GM23338 (cell line): ENCODE measurements at places on chromosomes 12 and 14. TPM values are rescaled to one million over a fixed set of nuclear protein-coding genes. Genes with fewer than 3 reads are reported as not detected.

- DNase-seq: no peak
- H3K36me3 ChIP-seq: no peaks in the 10 kb centered on the region
- peaks cover 17% of the 10 kb centered on the region for H3K27me3 ChIP-seq
- no peak overlapping the region for H3K4me3 ChIP-seq
Observed at GRCh38 chr12:104219361-104219892, 3.8 kb downstream of the TXNRD1 start.

GRCh38 chr14:47675466-47676314 lies at the start of gene MDGA2:
Gene MDGA2, minus strand, starts transcription at chr14:47675605.
- H3K27ac ChIP-seq: no peak within 1 kb of the TSS
- peaks cover 77% of the 10 kb centered on the region for H3K27me3 ChIP-seq
- peak within 1 kb of the TSS; percentile 89 for H3K4me3 ChIP-seq
- DNase-seq: peak; percentile 86
- H3K36me3 ChIP-seq: no peaks in the 10 kb centered on the region

- H3K27ac ChIP-seq: no peak overlapping the region
- H3K27me3 ChIP-seq: no peaks in the 10 kb centered on the region
- H3K4me1 ChIP-seq: peaks cover 10% of the 10 kb centered on the region
- peak; percentile 92 for DNase-seq
- peaks cover 12% of the 10 kb centered on the region for H3K36me3 ChIP-seq
- no peak overlapping the region for H3K4me3 ChIP-seq
Observed at GRCh38 chr12:6465467-6466183, 4.9 kb downstream of the VAMP1 start.

- peak; percentile 90 for DNase-seq
- peak overlapping the region; percentile 31 for H3K4me3 ChIP-seq
- H3K27me3 ChIP-seq: no peaks in the 10 kb centered on the region
- no peaks in the 10 kb centered on the region for H3K36me3 ChIP-seq
- H3K4me1 ChIP-seq: peaks cover 20% of the 10 kb centered on the region
Observed at GRCh38 chr12:97131220-97131981, 224.3 kb downstream of the NEDD1 start.

DNA sequence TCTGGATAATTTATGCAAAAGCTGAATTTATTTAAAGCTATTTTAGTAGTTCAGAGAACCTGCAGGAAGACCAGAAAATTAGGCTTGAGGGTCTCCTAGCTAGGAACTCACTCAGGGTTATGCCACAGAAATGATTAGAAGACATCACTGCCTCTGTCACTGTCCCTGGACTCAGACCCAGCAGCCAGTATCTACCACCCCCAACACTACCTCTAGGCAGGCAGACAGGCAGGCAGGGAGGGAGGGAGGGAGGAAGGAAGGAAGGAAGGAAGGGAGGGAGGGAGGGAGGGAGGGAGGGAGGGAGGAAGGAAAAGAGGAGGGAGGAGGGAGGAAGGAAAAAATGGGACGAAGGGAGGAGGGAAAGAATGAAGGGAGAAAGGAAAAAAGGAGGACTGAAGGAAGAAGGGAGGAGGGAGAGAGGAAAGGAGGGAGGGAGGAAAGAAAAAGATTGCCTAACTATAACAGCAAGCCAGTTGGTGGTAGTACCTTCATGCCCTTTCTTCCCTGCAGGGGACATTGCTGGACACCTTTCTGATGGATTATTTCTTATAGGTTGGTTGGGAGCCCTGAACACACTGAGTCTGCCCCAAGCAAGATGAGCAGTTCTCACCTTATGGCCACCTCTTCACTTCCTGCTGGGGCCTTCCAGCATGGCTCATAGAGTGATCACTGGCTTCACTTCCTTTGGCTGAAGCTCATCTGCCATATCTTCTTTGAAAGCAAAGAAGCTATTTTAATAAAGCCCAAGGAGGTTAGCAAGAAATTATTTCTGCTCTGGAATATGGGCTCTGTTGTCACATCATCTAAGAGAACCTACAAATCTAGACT lies 49.7 kb downstream of the KICS2 start:
- DNase-seq: no peak
- no peak overlapping the region for H3K27ac ChIP-seq
- no peaks in the 10 kb centered on the region for H3K36me3 ChIP-seq

- H3K4me3 ChIP-seq: peak overlapping the region; percentile 59
- peaks cover 20% of the 10 kb centered on the region for H3K36me3 ChIP-seq
- peaks cover 43% of the 10 kb centered on the region for H3K27me3 ChIP-seq
Observed at GRCh38 chr12:89351489-89352241, 636 bp downstream of the DUSP6 start.

- no peak for DNase-seq
- H3K4me3 ChIP-seq: no peak overlapping the region
- no peaks in the 10 kb centered on the region for H3K27me3 ChIP-seq
- H3K27ac ChIP-seq: no peak overlapping the region
- H3K4me1 ChIP-seq: no peaks in the 10 kb centered on the region
- no peaks in the 10 kb centered on the region for H3K36me3 ChIP-seq
Observed at GRCh38 chr12:130646716-130647370, 69.3 kb downstream of the RIMBP2 start.

DNA sequence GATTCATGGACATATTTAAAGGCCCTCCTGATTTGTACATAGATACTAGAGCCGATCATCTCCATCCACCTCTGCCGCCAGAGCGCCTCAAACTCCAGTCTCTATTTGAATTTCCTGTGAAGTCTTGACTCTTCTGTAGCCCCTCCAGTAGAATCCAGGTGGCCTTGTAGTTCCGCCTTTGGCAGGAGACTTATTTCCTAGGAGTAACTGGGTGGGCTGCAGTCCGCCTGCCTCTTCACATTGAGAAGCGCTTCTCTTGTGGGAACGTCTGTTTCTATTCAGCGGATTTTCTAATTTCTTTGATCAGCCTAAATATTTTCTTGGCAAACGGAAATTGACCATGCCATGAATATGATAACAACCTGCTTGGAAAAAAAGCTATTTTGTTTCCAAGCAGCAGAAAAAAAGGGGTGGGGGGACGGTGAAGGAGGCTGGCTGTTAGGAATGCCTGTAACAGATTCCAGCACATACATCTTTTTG lies 9.0 kb upstream of the SIX1 start:
- DNase-seq: peak; percentile 50
- peaks cover 38% of the 10 kb centered on the region for H3K4me1 ChIP-seq
- no peaks in the 10 kb centered on the region for H3K36me3 ChIP-seq
- H3K4me3 ChIP-seq: peak overlapping the region; percentile 72

Gene RNASE3
- polyA plus RNA-seq: not detected in 2 replicates

Gene GALNT9
- polyA plus RNA-seq: 0.81 and 0.90 TPM in 2 replicates

Gene NINJ2
- 1.2 and 2.6 TPM in 2 replicates for polyA plus RNA-seq
